ENCODE measurements at places on chromosomes 1 and 21.

GRCh38 chr1:23210963-23211362 lies 6.3 kb downstream of the HTR1D start:
- DNase-seq = no peak

- DNase-seq = no peak
Measured at GRCh38 chr1:240917976-240918375, 306.0 kb upstream of the GREM2 start.

DNA sequence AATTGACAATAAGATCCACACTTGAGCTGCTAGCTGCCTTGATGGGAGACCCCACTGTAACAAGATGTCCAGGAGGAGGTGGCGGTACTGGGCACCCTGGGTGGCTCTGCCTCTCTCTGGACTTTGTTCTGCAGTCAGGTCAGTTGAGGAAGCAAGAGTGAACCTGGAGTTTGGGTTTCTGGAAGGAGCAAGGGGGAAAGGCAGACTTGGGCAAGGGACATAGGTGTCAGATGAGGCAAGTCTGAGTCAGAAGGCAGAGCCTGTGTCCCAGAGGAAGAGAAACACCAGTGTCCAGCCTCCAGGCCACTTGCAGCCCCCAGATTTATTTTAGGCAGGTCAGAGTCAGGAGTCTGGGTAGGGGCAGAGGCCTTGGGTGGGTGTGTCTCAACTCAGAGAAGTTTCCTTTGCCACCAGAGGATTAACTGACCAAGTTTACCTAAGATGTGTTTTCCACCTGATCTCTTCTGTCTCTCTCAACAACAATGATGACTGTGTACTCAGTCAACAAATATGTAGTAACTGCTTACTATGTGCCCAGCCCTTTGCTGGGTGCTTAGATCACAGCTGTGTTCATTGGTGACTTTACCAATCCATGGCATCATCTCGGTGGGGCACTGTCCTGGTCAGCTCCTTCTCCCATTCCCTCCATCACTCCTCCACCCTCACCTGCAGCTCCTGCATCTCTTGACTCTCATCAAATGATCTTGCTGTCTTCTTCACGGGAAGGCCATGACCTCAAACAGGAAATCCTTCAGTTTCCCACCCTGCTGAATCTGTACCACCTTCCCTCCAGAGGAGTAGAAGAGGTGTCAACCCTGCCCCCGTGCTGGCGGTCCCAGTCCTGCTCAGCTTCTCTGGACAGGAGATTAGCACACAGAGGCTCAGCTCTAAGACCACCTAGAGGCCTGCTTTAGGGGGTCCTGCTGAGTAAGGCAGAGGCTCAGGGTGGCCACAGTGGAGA lies 36.6 kb downstream of the ELF3 start:
- no peak for DNase-seq

DNA sequence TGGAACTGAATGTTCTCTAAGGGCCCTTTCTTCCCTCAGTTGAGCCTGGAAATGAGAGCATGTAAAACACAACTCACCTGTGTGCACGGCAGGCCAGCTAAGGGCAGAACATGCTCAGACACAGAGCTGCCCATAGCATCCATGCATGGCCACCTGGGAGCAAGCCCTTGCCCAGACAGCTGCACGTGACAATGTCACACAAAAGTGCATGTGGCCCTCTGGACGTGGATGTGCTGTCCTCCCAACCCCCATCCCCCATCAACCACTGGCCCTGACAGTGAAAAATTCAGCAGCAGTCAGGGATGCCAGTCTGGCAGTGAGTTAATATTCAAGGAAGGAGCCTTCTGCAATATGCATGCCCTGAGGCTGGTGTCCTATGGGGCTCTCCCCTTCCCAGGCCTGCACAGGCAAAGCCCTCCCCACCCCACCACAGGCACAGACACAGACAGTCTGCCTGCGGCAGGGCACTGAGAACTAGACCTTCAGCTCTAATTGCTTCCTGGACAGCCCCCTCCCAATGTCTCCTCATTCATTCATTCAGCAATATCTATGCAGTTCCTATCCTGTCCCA lies 14.6 kb upstream of the COL16A1 start:
- no peak for DNase-seq

DNA sequence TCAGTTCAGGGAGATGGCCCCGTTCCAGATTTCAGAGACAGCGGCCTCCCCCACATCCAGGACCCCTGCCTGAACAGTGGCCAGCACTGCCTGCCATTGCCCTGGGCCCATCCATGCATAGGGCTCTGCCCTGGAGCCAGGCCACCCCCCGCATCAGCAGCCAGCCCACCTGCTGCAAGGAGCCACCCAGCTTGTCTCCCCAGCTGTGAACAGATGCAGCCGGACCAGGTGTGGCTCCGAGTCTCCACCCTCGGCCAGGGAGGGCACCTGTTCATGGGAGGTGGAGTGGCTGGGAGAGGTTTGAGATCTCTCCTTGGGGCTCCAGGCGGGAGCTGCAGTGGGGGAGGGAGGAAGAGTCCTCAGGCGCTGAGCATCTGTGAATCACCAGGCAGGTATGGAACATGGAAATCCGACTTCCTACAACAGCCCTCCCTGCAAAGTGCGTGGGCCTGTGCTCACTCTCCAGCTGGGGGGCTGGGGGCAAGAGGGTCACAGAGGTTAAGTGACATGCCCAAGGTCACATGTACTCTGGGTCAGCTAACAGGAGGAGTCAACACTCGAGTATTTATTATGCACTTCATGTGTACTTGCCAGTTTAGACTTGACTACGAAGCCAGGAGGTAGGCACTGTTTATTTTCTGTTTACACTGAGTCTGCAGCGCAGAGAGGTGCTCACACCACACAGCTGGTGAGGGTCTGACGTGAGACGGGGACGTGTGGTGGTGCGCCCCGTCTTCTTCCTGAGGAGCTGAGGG lies 4.8 kb upstream of the HES5 start:
- DNase-seq = no peak

DNA sequence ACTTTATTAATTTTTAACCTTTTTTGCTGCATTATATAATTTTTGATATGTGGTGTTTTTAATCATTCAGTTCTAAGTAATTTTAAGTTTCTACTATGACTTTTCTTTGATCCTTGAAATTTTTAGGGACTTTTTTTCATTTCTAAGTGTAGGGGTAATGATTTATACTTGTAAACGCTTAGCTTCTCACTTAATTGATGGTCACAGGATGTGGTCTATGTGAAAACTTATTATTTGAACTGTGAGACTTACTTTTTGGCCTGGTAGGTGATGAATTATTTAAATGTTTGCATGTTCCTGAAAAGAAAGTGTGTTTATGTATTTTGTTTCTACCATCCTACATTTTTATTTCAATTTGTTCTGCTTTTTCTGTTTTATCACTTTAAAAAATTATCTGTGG lies 17.2 kb downstream of the ALPL start:
- DNase-seq = no peak

- no peak for DNase-seq
Measured at GRCh38 chr1:90854397-90854924, 137.4 kb upstream of the BARHL2 start.

DNA sequence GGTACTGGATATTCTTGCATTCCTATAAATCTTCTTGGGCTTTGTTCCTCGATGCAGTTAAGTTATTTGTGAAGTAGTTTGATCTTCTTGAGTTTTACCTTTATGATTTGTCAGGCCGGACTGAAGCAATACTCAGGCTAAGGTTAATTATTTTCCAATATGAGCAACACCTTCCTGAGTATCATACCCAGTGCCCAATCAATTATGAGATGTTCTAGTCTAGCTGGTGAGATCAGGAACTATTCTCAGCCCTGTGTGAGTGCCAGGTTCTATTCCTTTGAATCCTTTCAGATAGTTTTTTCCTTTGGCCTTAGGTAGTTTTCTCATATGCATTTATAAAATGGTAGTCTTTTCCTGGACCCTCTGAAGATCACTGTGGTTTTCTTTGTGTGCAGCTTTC lies 92.5 kb downstream of the SCMH1 start:
- no peak for DNase-seq

DNA sequence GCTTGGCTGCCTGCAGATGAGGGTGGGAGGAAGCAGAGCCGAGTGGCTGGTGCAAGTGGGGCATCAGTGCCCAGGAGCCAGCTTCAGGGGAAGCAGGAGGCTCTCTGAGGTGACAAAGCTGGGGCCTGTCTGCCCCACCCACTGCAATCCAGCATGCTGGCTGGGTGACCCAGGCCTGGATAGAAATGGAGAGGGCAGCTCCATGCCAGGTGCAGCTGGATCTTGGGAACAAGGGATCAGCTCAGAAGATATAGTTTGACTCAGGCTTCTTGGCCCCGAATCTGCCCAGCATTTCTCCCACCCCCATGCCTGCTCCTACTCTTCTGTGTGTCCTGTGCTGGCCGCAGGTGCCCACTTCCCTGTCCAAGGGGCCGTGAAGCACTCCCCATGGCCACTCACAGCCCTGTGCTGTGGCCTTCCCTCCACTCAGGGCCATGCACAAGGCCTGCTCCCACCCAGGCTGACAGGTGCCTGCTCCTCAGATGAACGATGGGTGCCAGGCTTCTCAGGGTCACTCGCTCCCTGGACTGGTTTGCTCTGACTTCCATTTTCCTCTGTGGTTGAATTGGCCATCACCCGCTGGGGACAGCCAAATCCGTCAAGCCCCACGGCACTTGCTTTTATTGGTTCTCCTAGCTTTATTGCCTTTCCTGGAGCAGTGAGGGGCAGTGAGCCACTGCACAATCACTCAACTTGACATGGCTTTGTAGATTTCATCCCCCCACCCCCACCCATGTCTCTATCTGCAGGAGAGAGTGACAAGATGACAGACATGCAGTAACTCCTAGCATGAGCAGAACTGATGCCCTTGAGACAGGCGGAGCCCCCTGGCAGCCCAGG lies 174.8 kb upstream of the VAMP3 start:
- DNase-seq = no peak

DNA sequence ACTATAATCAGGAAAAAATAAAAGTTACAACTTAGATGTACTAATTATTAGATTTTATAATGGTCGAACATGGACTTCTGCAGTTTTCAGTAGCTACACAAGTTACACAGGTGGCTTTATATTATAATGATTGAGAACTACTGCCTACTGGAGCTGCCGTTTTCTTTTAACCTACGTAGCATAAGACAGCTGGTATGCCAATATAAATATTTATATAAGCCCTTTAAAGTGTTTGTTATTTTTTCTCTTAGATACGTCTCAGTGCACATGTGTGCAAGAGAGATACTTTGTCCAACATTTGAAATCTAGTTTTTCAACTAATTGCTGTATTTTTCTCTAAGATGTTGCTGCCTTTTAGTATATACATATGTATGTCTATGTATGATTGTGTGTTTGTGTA lies 42.4 kb downstream of the PDC start:
- DNase-seq = no peak

- DNase-seq = no peak
Measured at GRCh38 chr1:40795811-40796586, 12.4 kb downstream of the KCNQ4 start.

GRCh38 chr1:164633997-164634396 lies 75.0 kb downstream of the PBX1 start:
- no peak for DNase-seq

DNA sequence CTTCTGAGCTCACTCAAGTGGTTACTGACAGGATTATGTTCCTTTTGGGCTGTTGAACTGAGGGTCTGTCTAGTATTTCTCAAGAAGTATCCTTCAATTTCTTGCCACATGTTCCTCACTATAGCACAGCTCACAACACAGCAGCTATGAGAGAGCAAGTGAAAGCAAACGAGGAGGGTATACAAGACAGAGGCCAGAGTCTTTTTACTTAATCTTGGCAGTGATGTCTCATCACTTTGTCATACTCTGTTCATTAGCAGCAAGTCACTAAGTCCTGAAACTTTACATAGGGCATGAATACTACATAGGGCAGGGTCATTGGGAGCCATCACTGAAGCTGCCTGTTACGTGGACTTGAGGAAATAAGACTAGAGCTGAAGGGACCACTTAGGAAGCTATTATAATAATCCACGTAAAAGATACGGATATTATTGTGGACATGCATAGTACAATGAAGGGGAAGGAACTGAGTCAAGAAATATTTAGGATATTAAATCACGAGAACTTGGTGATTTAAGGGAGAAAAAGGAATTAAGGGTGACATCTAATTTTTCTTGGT lies 63.7 kb downstream of the SLC30A7 start:
- DNase-seq = no peak

- DNase-seq = no peak
Measured at GRCh38 chr1:226582966-226583365, 34.4 kb downstream of the STUM start.

- peak; percentile 84 for DNase-seq
Measured at GRCh38 chr1:941588-942383, 17.3 kb downstream of the NOC2L start.

DNA sequence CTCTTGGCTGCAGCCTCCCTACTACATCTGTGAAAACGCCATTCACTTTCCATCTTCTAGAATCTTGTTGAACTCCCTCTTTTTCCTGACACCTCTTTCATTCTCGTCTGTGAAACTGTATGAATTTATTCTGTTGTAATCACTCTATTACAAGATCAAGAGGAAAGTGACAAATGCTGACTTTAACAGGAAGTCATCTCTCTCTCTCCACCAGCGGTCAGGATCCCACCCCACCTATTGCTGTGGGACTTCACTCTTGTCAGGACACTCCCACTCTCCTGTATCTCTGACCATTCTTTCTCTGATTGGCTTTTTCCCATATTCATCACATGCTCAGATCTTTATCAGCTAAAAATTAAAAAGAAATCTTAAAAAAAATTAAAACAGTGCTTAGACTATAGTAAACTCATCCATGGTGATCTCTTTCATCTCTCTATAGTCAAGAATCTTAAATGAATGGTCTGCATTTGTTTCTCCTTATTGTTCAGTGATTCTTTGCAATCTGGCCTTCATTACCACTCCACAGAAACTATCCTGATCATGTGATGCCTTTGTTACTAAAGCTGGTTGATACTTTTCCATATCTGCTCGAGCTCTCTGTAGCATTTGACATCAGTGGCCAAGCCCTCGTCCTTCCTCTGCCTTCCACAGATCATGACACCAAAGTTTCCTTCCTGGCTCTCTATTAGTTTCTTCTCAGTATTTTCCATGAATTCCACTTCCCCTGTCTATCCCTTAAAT lies 113.6 kb downstream of the UCHL5 start:
- DNase-seq = no peak

DNA sequence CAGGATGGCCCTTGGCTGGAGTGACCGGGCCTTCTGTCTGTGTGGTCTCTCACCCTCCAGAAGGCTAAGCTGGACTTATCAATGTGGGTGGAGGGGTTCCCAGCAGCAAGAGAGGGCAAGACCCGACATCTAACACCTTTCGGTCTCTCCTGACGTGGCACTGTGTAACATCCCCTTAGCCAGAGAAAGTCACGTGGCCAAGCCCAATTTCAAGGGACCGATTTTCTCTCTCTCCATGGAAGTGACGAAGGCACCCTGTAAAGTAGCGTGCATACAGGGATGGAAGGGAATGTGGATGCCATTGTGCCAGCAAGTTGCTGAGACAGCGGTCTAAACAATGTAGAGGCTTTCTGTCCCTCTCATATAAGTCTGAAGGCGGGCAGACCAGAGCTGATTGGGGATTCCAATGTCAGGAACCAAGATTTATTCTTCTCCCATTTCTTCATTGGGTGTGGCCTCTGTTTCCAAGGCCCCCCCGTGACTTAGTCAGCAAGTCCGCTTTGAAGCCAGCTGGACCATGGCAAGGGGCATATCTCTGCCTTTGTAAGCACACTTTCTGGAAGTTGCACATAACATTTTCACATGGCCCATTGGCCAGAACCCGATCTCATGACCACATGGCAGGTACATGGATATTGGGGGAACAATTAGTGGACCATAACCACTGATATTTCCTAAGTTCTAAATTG lies 12.5 kb downstream of the MX1 start:
- DNase-seq = no peak

Data from GM20000 (cell line).